ENCODE measurements at places on chromosomes 2 and 18. TPM values are rescaled to one million over a fixed set of nuclear protein-coding genes. Genes with fewer than 3 reads are reported as not detected.

GRCh38 chr2:161651547-161651946 lies 27.3 kb downstream of the SLC4A10 start:
- H3K27me3 ChIP-seq, result no peaks in the 10 kb centered on the region
- H3K27ac ChIP-seq, result no peak overlapping the region
- H3K36me3 ChIP-seq, result no peaks in the 10 kb centered on the region
- no peak overlapping the region for H3K4me3 ChIP-seq
- H3K4me1 ChIP-seq, result no peaks in the 10 kb centered on the region
- peak; percentile 54 for DNase-seq

- no peaks in the 10 kb centered on the region for H3K4me1 ChIP-seq
- no peaks in the 10 kb centered on the region for H3K36me3 ChIP-seq
- no peak overlapping the region for H3K27ac ChIP-seq
- H3K4me3 ChIP-seq, result no peak overlapping the region
- H3K27me3 ChIP-seq, result no peaks in the 10 kb centered on the region
Measured at GRCh38 chr18:51275712-51276476, 78.4 kb upstream of the MEX3C start.

DNA sequence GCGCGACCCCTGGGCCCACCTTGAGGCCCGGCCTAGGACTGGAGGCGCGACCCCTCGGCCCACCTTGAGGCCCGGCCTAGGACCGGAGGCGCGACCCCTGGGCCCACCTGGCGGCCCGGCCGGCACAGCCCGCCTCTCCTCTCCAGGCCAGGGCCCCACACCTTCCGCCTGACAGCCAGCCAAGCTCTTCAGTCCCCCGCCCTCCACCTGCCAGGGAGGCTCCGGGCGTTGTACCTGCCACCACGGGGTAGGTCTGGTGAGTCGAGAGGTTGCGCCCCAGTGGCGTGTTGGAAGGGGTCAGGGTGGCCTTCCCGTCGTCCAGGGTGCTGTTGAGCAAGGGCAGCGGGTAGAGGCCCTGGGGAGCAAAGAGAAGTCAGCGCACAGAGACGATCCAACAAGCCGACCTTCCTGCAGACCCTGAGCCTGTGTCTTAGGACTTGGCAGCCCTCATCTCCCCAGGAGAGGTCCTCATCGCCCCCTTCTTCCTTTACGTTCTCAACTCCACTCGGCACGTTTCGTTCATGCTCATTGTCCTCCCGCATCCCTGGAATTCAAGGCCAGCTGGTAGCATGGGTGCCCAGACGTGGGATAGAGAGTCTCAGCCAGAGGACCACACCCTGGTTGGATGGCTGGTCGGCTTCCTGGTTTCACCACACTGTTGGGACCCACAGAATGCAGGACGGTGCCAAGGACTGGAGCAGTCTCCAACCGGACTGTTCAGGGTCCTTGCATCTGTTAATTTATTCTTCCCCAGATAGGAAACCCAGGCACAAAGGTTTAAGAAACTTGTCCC lies 42.2 kb downstream of the PAX8 start:
- no peak for DNase-seq
- H3K27me3 ChIP-seq, result no peaks in the 10 kb centered on the region
- H3K4me1 ChIP-seq, result peaks cover 21% of the 10 kb centered on the region
- H3K4me3 ChIP-seq, result peak overlapping the region; percentile 7
- H3K27ac ChIP-seq, result peak overlapping the region; percentile 59

DNA sequence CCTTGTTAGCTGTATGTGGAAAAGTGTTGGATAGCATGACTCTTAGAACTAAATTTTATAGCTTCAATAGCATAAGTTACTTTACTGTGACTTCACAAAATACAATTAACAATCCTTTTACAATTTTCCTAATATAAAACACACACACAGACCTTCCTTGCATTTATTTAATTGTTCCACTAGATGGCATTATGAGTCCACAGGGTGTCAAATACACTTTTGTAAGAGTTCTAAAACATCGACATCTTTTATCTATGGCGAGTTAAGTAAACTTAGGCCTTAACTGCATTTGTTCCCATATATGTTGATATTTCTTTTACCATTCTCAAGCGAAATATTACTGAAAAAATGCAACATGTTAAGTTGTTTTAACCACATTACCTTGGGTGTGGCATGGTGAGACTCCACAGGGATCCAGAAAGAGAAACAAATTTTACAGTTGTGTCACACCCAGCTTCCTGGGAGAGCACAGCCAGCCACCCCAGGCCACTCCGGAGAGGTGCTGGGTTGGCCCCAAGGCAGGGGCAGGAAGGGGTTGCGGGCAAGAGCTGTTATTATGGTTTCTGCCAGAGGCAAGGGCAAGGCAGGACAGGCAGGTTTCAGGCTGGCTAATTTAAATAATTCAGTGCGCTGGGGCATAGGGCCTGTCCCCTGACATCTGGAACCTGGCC lies 312.4 kb upstream of the MC4R start:
- no peaks in the 10 kb centered on the region for H3K4me1 ChIP-seq
- no peak overlapping the region for H3K4me3 ChIP-seq
- H3K27me3 ChIP-seq, result no peaks in the 10 kb centered on the region
- DNase-seq, result no peak
- no peaks in the 10 kb centered on the region for H3K36me3 ChIP-seq

DNA sequence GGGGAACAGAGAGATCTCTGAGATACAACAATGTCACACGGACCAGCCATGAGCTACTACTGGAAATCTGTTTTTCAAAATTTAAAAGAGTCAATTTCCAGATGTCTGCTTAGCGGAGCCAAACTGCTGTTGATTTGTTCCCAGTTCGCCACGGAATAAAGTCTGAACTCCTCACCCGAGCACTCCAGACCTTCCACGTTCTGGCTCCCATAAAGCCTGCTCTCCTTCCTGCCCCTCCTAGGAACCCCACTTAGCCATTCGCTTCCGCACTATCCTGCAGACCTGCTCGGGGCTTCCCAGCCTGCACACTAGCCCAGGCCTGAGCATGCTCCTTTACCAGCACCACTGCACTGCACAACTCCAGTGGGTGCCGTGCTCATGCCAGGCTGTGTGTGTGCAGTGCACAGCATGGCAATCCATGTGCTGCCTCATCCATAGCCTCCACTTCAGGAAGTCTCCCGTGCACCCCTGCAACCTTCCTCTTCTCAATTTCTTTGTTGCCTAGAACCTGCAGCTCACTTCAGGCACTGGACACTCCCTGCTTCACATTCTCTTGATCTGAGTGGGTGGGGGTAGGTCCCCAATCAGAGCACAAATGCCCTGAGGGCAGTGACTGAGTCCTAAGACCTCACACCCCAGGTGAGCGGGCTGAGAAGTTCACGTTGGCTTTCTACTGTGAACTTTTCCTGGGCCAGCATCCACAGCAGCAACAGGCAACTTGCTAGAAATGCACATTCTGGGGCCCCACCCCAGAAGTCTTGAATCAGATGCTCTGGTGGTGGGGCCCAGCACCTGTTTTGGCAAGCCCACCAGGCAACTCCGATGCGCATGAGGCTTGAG lies 53.7 kb downstream of the ZBTB7C start:
- H3K27me3 ChIP-seq, result no peaks in the 10 kb centered on the region
- H3K4me1 ChIP-seq, result no peaks in the 10 kb centered on the region
- no peaks in the 10 kb centered on the region for H3K36me3 ChIP-seq
- H3K27ac ChIP-seq, result no peak overlapping the region

Gene BARD1
- 14.4 TPM for total RNA-seq

Measured in left lung (tissue), 14 donors.